ENCODE measurements at places on chromosomes 16 and 17.
A peak's percentile ranks its signal among the peaks of the same experiment; 100 is the strongest.

DNA sequence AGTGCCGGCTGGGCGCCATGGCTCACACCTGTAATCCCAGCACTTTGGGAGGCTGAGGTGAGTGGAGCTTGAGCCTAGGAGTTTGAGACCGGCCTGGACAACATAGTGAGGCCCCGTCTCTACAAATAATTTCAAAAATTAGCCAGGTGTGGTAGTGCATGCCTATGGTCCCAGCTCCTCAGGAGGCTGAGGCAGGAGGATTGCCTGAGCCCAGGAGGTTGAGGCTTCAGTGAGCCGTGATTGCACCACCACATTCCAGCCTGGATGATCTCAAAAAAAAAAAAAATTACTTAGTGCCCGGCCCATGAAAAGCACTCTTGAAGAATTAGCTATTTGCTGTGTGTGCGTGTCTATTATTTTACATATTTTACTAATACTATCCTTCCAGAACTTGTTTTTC, 9.6 kb downstream of the GPRC5C start:
- DNase-seq, result no peak

DNA sequence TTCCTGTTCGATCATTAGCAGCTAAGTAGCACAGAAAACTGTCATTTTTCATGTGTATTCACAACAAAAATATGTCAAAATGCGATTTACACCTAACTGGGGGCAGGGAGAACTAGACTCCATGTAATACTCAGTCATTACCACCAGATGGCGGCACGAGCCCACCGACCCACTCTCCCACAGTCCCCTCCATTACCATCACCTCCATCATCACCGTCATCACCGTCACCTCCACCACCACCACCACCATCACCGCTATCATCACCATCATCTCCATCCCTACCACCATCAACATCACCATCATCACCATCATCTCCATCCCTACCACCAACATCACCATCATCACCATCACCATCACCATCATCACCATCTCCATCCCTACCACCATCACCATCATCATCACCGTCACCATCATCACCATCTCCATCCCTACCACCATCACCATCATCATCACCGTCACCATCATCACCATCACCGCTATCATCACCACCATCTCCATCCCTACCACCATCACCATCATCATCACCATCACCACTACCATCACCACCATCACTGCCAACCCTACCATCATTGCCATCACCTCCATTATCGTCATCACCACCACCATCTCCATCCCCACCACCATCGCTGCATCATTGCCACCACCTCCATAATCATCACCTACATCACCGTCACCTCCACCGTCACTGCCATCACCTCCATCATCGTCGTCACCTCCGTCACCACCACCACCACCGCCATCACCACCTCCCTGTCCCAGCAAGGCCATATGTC, 14.4 kb downstream of the NDUFAF8 start:
- DNase-seq, result peak; percentile 43

DNA sequence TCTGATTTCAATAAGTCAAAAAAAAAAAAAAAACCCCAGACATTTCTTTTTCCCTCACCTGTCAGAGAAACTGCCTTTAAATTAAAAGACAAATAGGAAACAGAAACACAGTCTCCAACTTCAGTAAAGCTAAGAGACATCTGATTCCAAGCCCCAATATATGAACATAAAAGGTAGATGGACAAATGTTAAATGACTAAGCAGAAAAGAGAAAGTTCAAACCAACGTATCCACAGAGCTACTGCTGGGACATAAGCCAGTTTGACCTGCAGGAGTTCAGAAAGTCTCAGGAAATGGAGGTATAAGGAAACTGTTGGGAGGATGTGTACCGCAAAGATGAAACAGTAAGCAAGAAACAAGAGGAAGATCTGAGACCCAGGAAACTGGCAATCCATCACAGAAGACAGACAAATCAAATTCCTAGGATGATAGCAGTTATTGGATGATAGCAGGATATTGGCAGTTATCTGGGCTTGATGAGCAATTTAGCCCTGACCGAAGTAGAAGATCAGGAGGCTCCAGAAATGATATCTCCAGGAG, 135.0 kb downstream of the BRIP1 start:
- no peak for DNase-seq

DNA sequence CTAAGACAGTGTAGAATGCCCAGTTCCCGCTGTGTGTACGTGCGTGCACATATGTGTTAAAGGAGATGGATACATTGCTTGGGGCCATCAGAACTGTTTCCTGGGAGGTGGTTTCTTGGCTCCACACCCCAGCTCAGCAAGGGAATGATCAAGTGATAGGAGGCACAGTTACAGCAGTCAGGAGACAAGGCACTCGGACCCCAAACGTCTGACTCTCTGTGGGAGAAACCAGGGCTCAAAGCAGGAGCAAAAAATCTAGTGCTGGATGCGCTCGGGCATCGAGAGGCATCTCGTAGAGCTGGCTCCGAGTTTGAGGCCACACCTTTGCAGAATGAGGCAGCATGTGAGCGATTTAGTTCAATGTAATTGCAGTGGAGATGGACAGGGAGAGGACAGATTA, 71.9 kb downstream of the RBBP6 start:
- DNase-seq, result no peak

DNA sequence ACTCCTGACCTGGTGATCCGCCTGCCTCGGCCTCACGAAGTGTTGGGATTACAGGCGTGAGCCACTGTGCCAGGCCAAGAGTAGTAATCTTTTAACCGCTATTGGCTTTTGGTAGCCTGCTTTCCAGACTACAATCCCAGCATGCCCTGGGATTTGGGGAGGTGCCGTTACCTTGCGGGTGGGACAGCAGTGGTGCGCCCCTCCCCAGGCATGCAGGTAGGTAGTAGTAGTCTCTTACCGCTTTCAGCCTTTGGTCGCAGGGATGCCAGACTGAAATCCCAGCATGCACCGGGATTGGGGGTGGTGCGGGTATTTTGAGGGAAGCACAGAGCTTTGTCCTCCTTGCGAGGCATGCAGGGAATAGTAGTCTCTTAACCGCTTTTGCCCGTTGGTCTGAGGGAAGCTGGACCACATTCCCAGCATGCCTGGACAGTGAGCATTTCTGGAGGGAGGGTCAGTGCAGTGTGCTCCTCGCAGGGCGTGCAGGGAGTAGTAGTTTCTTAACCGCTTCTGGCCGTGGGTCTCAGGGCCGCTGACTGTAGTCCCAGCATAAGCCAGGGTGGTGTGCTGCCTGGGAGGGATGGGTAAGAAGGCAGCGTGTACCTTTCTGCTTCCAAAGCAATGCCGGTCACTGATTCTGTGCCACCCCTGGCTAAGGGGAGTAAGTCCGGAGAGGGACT, 1686.8 kb downstream of the TP53TG3F start:
- DNase-seq, result no peak

GRCh38 chr16:58970775-58971174, 236.7 kb upstream of the GOT2 start:
- no peak for DNase-seq

- no peak for DNase-seq
These were observed 5.6 kb downstream of the POLG2 start for GRCh38 chr17:64491034-64491860.

GRCh38 chr16:79721270-79721669, 120.7 kb upstream of the MAF start:
- no peak for DNase-seq

DNA sequence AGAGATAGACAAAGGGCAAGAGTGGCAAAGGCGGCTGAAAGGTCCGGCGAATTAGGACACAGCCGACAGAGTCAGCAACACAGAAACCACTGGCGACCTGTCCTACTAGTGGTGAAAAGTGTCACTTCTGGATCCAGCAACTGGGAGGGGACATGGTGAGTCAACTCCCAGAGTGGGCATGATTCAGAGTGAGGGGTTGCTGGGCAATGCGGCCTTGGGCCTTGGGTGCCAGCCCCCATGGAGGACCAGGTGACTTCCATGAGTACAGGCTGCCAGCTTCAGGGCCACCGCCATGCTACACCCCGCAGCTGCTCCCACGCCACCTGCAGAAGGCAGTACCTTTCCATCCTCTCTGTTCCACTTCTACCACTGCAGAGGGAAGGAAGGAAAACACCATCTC, 110.6 kb downstream of the ZFHX3 start:
- no peak for DNase-seq

GRCh38 chr17:31696703-31697325, 162.2 kb downstream of the COPRS start:
- DNase-seq, result no peak

GRCh38 chr17:29659155-29659554, 36.4 kb upstream of the CORO6 start:
- DNase-seq, result no peak

DNA sequence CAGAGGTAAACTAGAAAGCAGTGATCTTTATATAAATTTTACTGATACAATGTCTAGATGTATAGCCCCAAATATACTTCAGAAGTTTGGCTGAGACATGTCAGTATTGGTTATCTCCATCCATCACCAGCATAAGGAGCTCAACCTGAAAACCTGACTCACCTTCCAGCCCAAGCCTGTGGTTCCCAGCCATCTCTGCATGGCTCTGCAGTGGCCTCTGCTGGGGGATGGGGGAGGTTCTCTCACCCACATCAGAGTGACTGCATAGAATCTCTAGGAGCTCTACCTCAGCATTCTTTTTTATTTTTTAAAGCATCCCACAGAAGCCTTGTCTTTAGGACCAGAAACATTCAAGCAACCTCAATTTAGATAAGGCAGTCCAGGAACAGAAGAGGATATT, 27.3 kb downstream of the USP7 start:
- peak; percentile 65 for DNase-seq

DNA sequence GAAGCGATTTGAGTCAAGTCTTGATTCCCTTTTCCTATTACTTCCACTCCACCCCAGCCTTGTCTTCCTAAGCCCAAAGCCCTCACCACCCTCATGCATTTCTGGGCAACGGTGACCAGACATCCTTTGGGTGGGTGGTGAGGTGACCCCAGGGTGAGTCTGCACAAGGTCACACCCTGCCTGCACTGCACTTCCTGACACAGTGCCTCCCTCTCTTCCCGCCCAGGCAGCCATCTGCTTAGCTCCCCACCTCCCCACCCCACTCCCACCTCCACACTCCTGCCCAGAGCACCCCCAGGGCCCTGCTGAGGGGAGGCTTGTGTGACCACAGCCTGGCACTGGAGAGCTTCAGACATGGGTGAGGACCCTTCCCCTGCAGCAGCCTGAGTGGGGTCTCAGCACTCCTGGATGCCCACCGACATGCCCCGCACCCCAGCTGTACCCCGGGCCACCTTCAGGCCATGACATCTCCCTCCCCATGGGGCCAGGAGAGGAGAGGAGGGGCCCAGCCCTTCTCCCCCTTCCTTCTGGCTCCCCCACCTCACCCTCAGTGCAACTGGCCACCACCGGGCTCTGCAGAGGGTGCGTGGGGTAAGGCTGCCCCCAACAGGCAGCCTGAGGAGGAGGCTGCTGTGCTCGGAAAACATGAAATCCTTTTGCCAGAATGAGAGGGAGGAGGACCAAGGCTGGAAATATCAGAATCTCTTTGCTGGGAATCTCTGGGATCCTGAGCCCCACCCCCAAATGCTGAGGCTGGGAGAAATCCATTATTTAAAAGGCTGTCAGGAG, 68.6 kb downstream of the CCT6B start:
- no peak for DNase-seq

DNA sequence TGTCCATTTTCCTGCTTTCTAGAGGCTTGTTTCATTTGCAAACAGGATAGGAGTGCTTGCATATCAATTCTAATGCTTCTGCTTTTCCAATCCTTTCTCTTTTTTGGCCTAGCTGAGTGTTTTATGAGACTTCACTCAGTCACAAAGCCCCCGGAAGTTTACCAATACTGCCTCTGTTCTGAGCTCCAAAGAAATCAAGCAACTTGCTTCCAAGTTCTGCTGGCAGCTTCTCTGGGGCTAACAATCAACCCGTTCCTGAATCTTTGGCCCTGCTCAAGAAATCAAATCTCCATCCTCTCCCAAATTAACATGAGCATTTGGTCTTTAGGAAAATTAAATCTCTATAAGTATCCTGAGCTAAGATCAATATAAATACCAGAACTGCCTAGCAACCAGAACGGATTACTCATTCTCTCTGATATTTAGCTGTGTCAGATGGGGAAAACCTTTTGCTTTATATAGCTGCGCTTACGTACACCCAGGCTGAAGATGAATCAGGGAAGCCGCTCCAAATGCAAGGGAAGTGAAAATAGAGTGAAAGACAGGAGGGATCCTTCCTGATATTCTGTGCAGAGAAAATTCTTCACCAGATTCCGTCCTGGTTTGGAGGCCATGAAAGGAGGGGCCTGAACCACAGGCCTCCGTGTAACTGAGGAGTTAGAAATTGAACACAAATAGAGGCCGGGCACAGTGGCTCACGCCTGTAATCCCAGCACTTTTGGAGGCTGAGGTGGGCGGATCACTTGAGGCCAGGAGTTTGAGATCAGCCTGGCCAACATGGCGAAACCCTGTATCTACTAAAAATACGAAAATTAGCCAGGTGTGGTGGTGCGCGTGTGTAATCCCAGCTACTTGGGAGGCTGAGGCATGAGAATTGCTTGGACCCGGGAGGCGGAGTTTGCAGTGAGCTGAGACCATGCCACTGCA, 23.3 kb upstream of the GRB2 start:
- DNase-seq, result no peak

- DNase-seq, result no peak
These were observed 102.0 kb downstream of the ITFG1 start for GRCh38 chr16:47358816-47359215.

GRCh38 chr16:24721830-24722238, 7.6 kb upstream of the TNRC6A start:
- DNase-seq, result peak; percentile 14

GRCh38 chr16:85921026-85921425, 22.1 kb downstream of the IRF8 start:
- DNase-seq, result no peak

DNA sequence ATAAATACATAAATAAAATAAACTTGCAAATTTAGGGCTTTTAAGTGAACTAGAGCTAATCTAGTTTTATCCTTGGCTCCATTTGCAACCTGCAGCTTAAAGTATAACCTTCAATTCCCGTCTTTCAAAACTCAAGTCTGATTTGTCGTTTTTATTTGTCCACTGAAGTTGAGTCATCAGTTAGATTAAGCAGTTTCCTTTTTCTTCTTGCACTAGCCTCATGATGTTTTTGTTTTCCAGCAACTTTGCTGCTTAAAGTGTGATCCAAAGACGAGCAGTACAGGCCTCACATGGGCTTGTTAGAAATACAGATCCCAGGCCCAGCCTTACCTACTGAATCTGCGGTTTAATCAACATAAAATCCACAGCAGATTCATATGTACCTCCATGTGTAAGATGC, 13.8 kb downstream of the ARSG start:
- DNase-seq, result no peak

GRCh38 chr16:57770361-57770760, 31.9 kb downstream of the KIFC3 start:
- DNase-seq, result no peak

Data from activated gamma-delta T cell treated with anti-CD3 and anti-CD28 coated beads, Interleukin-2, amount 50 U/mL, for 16 hours (primary cell).